ENCODE measurements at places on chromosomes 16 and 17. TPM values are rescaled to one million over a fixed set of nuclear protein-coding genes. Genes with fewer than 3 reads are reported as not detected.

TPSAB1 gene
- not detected for total RNA-seq

XYLT1 gene
- total RNA-seq, result 26.3 TPM

ABCC11 gene
- not detected for total RNA-seq

KRTAP2-1 gene
- total RNA-seq, result not detected

CRHR1 gene
- total RNA-seq, result not detected

HASPIN gene
- 0.27 TPM for total RNA-seq

KRTAP3-1 gene
- not detected for total RNA-seq

SCIMP gene
- total RNA-seq, result not detected

KRT20 gene
- total RNA-seq, result not detected

SHISA9 gene
- not detected for total RNA-seq

NOG gene
- 4.8 TPM for total RNA-seq

MYO15B gene
- total RNA-seq, result 117 TPM

SCNN1G gene
- total RNA-seq, result not detected

SEPTIN12 gene
- 0.27 TPM for total RNA-seq

TMEM204 gene
- 25.8 TPM for total RNA-seq

C16orf54 gene
- 89.4 TPM for total RNA-seq

CCDC144A gene
- 21.8 TPM for total RNA-seq

EIF3C gene
- 182 TPM for total RNA-seq

ALDH3A1 gene
- not detected for total RNA-seq

SKAP1 gene
- 196 TPM for total RNA-seq

ACAP1 gene
- 723 TPM for total RNA-seq

TERB1 gene
- total RNA-seq, result 0.20 TPM

LITAFD gene
- not detected for total RNA-seq

ZNF287 gene
- 5.4 TPM for total RNA-seq

TPSD1 gene
- not detected for total RNA-seq

ADGRG3 gene
- 0.32 TPM for total RNA-seq

KCNH4 gene
- total RNA-seq, result 0.47 TPM

COQ9 gene
- total RNA-seq, result 18.5 TPM

CANT1 gene
- 49.6 TPM for total RNA-seq

CCDC102A gene
- total RNA-seq, result 4.7 TPM

SEC14L5 gene
- 1.5 TPM for total RNA-seq

MAF gene
- total RNA-seq, result 120 TPM

CDH8 gene
- total RNA-seq, result not detected

DOC2B gene
- total RNA-seq, result not detected

CX3CL1 gene
- 0.15 TPM for total RNA-seq

AGRP gene
- total RNA-seq, result not detected

KCNJ18 gene
- not detected for total RNA-seq

KLHL10 gene
- total RNA-seq, result not detected

DPEP2 gene
- 52.4 TPM for total RNA-seq

GNG13 gene
- total RNA-seq, result not detected

HSD11B2 gene
- total RNA-seq, result not detected

TPSB2 gene
- total RNA-seq, result not detected

MYH13 gene
- not detected for total RNA-seq

KRT13 gene
- not detected for total RNA-seq

LPCAT2 gene
- total RNA-seq, result 0.15 TPM

CPNE7 gene
- total RNA-seq, result 0.69 TPM

DNAAF8 gene
- total RNA-seq, result not detected

KIFC3 gene
- total RNA-seq, result 1.2 TPM

CA4 gene
- total RNA-seq, result not detected

RHBDL1 gene
- 3.2 TPM for total RNA-seq

SREBF1 gene
- 141 TPM for total RNA-seq

GCGR gene
- total RNA-seq, result not detected

SALL1 gene
- total RNA-seq, result not detected

SLC16A6 gene
- total RNA-seq, result 11.5 TPM

TBC1D3K gene
- total RNA-seq, result not detected

PRR29 gene
- total RNA-seq, result 0.52 TPM

TP53TG3B gene
- total RNA-seq, result not detected

GUCY2D gene
- not detected for total RNA-seq

Data from CD4-positive, CD25-positive, alpha-beta regulatory T cell (primary cell).